ENCODE measurements at places on chromosomes 3 and 15.

- DNase-seq, result no peak
These were observed 113.8 kb downstream of the FRMD5 start for GRCh38 chr15:44081026-44082013.

- no peak for DNase-seq
These were observed 75.2 kb downstream of the SLCO3A1 start for GRCh38 chr15:91928675-91929074.

GRCh38 chr15:73605759-73606436, 27.3 kb downstream of the NPTN start:
- DNase-seq, result no peak

GRCh38 chr3:13064964-13065363, 8.3 kb downstream of the IQSEC1 start:
- no peak for DNase-seq

DNA sequence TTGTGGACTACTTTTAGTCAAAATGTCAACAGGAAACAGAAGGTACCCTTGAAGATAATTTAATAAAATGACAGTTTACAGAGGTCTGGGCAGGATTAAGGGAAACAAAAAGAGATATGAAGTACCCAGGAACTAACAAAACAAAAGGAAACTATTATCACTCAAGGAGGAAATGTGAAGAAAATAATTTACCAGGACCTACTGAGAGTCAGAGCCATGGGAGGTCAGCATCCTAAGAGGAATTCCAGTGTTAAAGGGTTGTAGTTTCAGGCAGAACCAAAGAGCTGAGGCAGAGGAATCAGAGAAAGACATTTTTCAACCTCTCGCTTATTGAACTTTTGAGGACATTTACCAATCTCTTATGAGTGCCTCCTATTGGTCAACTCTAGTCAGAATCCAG, 408.9 kb upstream of the CBLB start:
- no peak for DNase-seq

- no peak for DNase-seq
These were observed 188.3 kb downstream of the ECT2 start for GRCh38 chr3:172938788-172939187.

DNA sequence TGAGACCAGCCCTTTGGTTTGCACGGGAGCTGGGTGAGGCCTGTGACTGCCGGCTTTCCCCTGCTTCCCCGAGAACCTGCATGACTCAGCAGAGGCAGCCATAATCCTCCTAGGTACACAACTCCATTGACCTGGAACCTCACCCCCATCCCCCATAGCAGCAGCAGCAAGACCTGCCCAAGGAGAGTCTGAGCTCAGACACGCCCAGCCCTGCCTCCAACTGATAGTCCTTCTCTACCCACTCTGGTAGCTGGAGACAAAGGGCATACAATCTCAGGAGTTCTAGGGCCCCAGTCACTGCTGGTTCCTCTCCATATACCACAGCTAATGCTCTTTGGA, 141.0 kb upstream of the ARHGEF26 start:
- DNase-seq, result no peak

DNA sequence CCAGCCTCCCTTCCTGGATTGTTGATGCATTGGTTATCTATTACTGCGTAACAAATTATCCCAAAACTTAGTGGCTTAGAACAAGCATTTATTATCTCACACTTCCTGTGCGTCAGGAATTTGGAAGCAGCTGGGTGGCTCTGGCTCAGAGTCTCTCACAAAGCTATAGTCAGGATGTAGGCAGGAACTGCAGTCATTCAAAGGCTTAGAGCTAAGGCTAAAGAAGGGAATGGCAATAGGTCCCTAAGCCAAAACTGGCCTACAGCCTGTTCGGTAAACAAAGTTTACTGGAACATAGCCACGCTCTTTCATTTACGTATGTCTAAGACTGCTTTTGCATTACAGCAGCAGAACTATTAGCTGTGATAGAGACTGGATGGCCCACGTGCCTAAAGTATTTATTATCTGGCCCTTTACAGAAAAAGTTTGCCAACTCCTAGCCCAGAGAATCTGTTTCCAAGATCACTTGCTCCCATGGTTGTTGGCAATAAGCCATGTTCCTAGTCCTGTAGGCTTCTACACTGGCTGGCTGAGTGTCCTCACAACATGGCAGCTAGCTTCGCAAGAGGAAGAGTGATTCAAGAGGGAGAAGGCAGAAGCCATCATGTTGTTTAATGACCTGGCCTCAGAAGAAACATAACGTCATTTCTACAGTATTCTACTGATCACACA, 132.4 kb downstream of the SNRK start:
- DNase-seq, result no peak

GRCh38 chr3:97575742-97576141, 188.8 kb upstream of the ARL6 start:
- no peak for DNase-seq
